ENCODE measurements at places on chromosomes 16 and 17. TPM values are rescaled to one million over a fixed set of nuclear protein-coding genes. Genes with fewer than 3 reads are reported as not detected.

GRCh38 chr16:3612510-3613466 is 1.4 kb upstream of the SLX4 start:
- no peak for DNase-seq

GRCh38 chr17:20997711-20998570 is 44.9 kb downstream of the USP22 start:
- DNase-seq: no peak

DNA sequence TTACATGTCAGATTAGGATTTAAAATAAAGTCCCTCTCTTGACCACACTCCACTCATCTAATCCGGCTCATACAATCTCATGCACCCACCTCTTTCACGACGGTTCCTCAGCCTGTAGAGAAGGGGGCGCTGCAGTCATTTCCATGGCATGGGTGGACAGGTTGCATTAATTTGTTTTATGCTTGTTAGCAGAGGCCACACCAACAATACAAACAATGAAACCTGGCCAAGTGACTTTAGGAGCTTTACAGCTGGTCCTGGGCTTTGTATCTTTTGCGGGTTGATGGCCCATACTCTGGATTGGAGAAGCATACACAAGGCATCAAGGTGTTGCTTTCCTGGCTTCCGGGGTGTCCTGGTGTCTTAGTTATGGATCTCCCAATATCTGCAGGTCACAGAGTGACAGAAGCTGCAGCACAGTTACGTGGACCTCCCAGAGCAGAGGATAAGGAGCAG is 9.7 kb upstream of the SNF8 start:
- no peak for DNase-seq

GRCh38 chr17:57762452-57763395 is 17.6 kb upstream of the CCDC182 start:
- no peak for DNase-seq

The CHST5 gene
- 1.7 TPM for total RNA-seq

The CCDC78 gene
- total RNA-seq: 18.4 TPM

The TUBG2 gene
- 15.3 TPM for total RNA-seq

The SLC13A2 gene
- total RNA-seq: 0.61 TPM

Measured in upper lobe of left lung (tissue), 6 donors.